ENCODE measurements at places on chromosomes 12 and 14.

GRCh38 chr14:51053157-51053556, 41.7 kb downstream of the TRIM9 start:
- H3K4me3 ChIP-seq, result no peak overlapping the region
- H3K36me3 ChIP-seq, result no peaks in the 10 kb centered on the region
- no peak for DNase-seq
- no peaks in the 10 kb centered on the region for H3K4me1 ChIP-seq
- H3K27me3 ChIP-seq, result no peaks in the 10 kb centered on the region

DNA sequence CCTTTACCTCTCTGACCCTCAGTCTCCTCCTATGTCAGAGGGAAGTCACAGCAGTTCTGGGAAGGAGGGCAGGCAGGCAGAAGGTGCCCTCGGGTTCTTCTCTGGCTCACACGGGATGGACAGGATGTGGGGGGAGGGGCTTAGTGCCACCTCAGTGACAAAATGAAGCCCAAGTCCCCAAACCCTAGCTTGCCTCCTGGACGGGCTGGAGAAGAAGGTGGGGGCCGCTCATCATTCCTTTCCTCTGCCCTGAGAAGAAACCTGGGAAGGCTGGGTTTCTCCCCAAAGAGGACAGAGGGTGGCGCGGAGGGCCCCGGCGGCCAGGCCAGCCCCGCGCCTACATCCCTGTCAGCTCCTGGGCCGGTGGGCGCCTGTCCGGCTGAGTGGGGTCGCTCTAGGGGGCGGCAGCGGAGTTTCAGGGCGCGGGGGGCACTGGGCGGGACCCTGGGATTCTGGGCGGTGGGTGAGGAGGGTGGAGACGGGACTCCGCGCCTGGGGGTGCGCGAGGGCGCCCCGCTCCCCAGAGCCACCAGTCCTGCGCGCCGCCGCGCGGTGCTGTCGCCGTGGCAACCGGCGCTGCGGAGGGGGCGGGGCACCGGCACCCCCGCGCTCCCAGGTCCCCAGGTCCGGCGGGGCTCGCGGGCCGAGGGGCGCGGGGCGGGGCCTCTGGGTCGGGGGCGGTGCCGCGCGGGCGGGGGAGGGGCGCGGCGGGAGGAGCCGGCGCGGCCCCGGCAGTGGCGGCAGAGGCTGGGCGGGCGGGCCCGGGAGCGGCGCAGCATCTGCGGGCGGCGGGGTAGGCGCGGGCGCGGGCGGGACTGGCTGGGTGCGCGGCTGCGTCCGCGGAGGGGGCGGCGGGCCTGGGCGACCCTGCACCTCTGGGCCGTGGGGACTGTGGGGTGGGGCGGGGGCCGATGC, at the start of gene TMEM121:
TMEM121 (plus strand) TSS at position 723 of the 915 bp plus-strand sequence. CDS start 2,252 bp downstream, outside the sequence.
- no peaks in the 10 kb centered on the region for H3K36me3 ChIP-seq
- H3K27me3 ChIP-seq, result peaks cover 4% of the 10 kb centered on the region
- peak within 1 kb of the TSS; percentile 14 for H3K27ac ChIP-seq
- DNase-seq, result peak; percentile 66
- peaks cover 9% of the 10 kb centered on the region for H3K4me1 ChIP-seq

DNA sequence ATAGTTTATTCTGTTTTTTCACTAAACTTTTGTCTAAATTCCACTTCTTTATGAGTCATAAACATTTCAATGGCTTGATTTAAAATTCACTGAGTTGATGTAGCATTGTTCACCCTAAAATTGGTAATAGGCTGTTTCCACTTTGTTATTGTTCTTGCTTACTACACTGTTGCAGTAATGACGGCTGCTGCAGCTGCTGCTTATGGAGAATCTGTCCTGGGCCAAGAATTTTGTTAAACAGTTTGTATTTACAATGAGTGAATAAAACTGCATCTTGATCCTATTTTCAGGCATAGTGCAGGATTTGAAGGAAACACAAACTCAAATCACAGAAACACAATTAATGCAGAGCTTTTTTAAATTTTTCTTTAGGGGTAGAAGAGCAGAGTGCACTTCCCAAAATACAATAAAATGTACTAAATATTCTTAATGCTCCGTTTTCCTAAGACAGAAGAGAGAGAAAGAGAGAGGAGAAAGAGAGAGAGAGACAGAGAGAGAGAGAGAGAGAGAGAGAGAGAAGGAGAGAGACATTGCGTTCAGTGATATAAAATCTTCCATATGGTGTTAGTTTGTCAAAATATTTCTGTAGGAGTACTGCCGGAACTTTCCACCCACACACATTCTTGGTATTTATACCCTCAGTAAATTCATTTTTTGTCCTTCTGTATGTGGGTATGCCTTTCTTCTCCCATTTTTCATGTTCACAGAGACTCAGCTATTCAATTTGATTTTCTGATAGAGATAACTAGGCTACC, 266.4 kb downstream of the LRFN5 start:
- DNase-seq, result no peak
- H3K4me1 ChIP-seq, result no peaks in the 10 kb centered on the region
- no peak overlapping the region for H3K27ac ChIP-seq
- no peaks in the 10 kb centered on the region for H3K36me3 ChIP-seq
- no peak overlapping the region for H3K4me3 ChIP-seq
- no peaks in the 10 kb centered on the region for H3K27me3 ChIP-seq

DNA sequence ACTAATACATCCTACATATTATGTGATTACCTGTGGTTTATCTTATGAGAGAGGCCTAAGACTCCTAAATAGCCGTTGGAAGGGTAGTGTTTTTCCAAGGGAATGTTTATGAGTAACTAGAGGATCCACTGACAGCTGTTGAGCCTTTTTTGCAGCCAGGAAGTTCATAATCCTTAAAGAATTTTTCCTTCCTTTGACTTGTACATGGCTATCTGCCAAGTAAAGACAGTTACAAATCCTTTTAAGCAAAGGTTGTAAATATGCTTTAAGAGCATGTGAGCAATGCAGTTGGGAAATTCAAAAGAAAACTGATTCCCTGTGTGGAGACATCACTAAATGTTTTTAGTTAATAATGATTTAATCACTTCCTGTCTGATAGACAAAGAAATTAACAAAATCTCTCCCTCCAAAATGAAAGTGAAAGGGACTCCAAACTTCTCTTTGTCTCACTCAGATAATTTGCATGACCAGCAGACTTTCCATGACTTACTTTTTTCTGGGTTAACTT, 333.8 kb downstream of the PDZRN4 start:
- no peak for DNase-seq
- no peak overlapping the region for H3K4me3 ChIP-seq
- H3K36me3 ChIP-seq, result no peaks in the 10 kb centered on the region
- no peaks in the 10 kb centered on the region for H3K4me1 ChIP-seq
- no peaks in the 10 kb centered on the region for H3K27me3 ChIP-seq

GRCh38 chr12:95187865-95188415, 29.3 kb downstream of the FGD6 start:
- no peak overlapping the region for H3K4me3 ChIP-seq
- H3K36me3 ChIP-seq, result no peaks in the 10 kb centered on the region
- DNase-seq, result no peak
- no peaks in the 10 kb centered on the region for H3K4me1 ChIP-seq
- H3K27me3 ChIP-seq, result no peaks in the 10 kb centered on the region

DNA sequence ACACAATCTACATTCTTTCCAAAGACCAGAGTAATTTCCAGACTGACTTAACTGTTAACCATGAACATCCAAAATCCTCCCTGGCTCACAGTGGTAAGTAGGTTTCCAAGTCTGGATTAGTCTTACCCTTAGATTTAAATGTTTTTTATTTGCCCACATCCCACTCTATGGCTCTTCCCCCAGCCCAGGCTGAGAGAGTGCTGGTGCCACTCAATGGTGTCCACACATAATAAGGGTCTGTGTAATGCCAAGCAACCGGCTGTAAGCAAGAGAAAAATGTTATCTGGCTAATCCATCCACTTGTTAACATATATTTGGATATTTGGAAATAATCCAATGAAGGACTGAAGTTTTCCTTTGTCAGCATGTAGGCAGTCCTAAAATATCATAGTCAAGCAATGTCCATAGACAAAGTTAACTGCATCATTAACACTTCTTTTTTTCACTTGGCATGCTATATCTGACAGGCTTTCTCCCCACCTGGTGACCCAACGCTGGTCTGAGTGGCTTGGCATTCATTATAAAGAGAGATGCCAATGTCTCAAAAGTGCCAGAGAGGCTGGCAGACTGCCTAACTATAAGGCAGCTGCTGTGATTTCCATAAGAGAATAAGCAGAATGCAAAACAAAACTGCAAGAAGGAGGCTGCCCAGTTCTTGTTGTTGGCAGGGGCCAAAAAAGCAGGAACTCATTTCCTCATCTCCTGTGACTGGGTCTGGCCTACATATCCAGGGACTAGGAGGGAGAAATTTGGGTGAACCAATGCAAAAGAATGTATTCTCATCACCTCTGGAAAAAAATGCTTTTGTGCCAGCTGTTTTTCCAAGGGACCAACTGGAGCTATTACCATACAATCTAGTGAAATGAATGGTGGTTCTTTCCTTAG, 13.9 kb upstream of the HOXC13 start:
- no peaks in the 10 kb centered on the region for H3K4me1 ChIP-seq
- H3K4me3 ChIP-seq, result no peak overlapping the region
- H3K27ac ChIP-seq, result no peak overlapping the region

DNA sequence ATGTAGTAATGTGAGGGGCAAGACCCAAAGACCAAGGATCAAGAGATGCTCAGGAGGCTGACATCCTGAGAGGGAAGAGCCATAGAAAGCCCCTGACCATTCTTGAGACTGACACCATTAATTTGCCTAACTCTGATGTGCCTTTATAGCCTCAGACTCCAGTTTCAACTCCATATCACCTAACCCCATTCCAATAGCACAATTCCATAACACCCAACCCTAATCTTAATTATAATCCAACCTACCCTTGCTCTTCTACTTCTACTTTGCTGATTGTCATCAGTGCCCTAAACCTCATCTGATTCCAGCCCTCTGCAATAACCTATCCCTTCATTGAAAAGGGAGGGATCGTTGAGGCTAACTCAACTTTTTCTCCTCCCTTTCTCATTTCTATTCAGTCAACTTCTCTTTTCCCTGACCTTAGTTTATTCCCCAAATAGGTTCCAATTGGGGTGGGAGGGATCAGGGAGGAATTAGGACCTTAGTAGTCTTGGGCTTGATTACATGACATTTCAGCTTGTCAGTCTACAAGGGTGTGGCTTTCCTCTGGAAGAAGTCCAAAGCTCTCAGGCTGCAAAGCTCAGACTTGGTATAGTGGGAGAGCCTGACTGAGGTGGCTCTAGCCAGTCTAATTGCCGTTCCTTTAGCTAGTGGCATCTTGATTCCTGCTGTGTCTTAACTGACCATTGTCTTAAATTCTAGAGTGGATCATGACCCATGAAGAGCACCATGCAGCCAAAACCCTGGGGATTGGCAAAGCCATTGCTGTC, 3.1 kb downstream of the PFKM start:
- no peak overlapping the region for H3K4me3 ChIP-seq
- H3K4me1 ChIP-seq, result peaks cover 3% of the 10 kb centered on the region
- H3K27me3 ChIP-seq, result no peaks in the 10 kb centered on the region

GRCh38 chr12:27623645-27624044, 72.6 kb upstream of the REP15 start:
- no peak overlapping the region for H3K4me3 ChIP-seq
- no peaks in the 10 kb centered on the region for H3K27me3 ChIP-seq
- H3K27ac ChIP-seq, result no peak overlapping the region

GRCh38 chr12:95515197-95515596, 36.1 kb downstream of the USP44 start:
- H3K4me1 ChIP-seq, result no peaks in the 10 kb centered on the region
- H3K27ac ChIP-seq, result no peak overlapping the region
- no peak for DNase-seq
- no peak overlapping the region for H3K4me3 ChIP-seq

GRCh38 chr12:22543246-22544037, 900 bp downstream of the C2CD5 start:
- peaks cover 5% of the 10 kb centered on the region for H3K36me3 ChIP-seq
- peak; percentile 53 for DNase-seq
- H3K27ac ChIP-seq, result peak overlapping the region; percentile 79
- H3K27me3 ChIP-seq, result no peaks in the 10 kb centered on the region
- H3K4me1 ChIP-seq, result peaks cover 11% of the 10 kb centered on the region
- H3K4me3 ChIP-seq, result peak overlapping the region; percentile 95

DNA sequence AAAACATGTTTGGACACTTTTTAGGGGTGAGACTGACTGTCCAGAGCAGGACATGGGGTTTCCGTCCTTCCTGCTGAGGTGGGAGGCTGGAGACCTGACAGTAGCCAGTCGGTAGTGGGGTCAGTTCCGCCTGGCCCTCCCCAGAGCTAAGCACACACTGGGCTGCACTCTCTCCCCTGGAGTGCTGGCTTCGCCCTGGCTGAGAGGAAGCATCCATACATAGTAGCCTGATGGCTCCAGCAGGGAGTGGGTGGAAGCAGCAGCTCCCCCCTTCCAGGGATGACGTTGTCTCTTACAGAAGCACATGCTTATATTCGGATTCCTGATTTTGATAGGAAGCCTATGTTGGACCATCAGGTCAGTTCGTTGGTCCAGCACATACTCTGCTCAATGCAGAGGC, 40.4 kb downstream of the SFSWAP start:
- DNase-seq, result no peak
- no peak overlapping the region for H3K27ac ChIP-seq
- no peaks in the 10 kb centered on the region for H3K4me1 ChIP-seq
- H3K4me3 ChIP-seq, result no peak overlapping the region
- H3K27me3 ChIP-seq, result no peaks in the 10 kb centered on the region
- H3K36me3 ChIP-seq, result peaks cover 82% of the 10 kb centered on the region

DNA sequence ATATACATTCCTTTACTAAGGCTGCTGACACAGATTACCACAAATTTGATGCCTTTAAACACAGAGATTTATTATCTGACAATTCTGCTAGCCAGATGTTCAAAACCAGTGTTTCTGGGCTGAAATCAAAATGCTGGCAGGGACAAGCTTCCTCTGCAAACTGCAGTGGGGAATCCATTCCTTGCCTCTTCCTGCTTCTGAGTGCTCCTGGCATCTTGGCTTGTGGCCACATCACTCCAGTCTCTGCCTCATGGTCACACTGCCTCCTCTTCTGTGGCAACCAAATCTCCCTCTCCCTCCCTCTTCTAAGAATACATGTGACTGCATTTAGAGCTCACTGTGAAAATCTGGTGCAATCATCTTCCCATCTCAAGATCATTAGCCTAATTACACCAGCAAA, 235.7 kb downstream of the TTC8 start:
- no peak overlapping the region for H3K4me3 ChIP-seq
- no peaks in the 10 kb centered on the region for H3K36me3 ChIP-seq
- H3K27ac ChIP-seq, result no peak overlapping the region
- no peaks in the 10 kb centered on the region for H3K27me3 ChIP-seq
- no peaks in the 10 kb centered on the region for H3K4me1 ChIP-seq
- DNase-seq, result no peak
